ENCODE measurements at places on chromosomes 7 and 10.
A peak's percentile ranks its signal among the peaks of the same experiment; 100 is the strongest.

DNA sequence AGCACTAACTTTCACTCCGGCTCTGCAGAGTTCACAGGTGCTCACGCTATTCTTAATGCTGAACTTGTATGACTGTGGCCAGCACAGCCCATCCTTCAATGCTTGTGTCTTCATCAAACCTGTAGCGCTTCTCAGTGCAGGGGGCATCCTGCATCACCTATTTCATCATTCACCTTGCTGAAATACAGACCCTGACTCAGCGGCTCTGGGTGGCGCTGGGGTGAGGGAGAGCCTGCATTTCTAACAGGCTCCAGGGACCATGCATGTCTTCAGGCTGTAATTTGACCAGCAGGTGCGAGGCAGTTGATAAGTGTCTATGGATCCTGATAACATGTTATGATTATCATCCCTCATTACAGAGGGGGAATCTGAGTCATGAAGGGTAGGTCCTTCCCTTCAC, 89.3 kb downstream of the VOPP1 start:
- DNase-seq, result no peak

GRCh38 chr7:20183086-20183485, 34.1 kb downstream of the MACC1 start:
- DNase-seq, result no peak

GRCh38 chr7:94649450-94649849, 6.5 kb downstream of the SGCE start:
- no peak for DNase-seq

GRCh38 chr7:158386866-158387545, 200.6 kb downstream of the PTPRN2 start:
- no peak for DNase-seq

DNA sequence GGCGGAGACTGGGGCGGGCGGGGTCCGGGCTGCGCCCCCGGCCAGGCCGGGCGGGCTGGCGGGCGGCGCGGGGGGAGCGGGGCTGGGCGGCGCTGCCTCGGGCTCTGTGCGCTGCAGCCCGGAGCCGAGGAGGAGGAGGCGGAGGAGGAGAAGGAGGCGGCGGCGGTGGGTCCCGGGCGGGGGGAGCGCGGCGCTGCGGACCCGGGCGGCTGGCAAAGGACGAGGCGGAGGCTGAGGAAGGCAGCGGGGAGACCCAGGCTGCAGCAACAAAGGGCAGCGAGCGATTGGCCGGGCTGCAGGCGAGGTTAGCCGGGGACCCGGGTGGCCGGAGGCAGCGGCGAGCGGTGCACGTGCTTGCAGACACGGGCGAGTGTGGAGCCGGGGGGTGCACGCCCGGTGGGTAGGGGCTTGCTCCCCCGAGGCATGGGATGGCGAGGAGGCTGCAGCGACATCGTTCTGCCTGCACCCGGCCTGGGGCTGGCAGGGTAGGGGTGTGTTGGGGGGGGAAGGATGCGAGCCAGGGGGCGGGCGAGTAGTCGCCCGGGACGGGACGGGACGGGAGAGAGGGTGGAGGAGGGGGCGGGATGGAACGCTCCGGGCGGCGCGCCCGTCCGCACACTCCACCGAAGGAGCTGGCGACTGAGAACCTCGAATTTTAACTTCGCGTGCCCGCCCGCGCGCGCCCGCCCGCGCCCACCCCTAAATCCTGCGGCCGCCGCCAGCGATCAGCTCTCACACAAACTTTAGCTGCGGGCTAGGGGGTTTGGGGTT, 844 bp upstream of the KAT6B start:
- DNase-seq, result peak; percentile 42

GRCh38 chr7:73966062-73966940, 61.7 kb upstream of the ELN start:
- DNase-seq, result no peak

DNA sequence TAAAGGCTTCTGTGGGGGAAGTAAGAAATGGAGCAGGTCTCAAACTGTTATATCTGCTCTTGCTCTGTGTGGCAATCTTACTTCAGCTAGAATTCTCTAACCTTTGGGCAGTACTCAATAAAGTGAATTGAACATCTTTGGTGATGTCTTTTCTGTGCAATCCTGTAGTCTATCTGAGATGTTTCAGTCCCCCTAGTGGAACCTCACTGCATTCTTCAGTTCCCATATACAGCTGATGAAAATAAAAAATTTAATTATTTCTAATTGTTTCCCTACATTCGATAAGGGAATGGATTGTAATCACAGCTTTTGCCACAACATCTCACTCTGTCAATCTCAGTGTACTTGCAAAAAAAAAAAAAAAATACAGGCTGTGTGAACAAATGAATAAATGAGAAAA, 522.6 kb downstream of the DNAJB9 start:
- DNase-seq, result no peak

- DNase-seq, result no peak
Observed at GRCh38 chr10:121774404-121774803, 153.4 kb downstream of the ATE1 start.

GRCh38 chr7:7772397-7772821, 54.0 kb upstream of the RPA3 start:
- no peak for DNase-seq

GRCh38 chr7:111357691-111358090, 204.6 kb downstream of the IMMP2L start:
- DNase-seq, result no peak

DNA sequence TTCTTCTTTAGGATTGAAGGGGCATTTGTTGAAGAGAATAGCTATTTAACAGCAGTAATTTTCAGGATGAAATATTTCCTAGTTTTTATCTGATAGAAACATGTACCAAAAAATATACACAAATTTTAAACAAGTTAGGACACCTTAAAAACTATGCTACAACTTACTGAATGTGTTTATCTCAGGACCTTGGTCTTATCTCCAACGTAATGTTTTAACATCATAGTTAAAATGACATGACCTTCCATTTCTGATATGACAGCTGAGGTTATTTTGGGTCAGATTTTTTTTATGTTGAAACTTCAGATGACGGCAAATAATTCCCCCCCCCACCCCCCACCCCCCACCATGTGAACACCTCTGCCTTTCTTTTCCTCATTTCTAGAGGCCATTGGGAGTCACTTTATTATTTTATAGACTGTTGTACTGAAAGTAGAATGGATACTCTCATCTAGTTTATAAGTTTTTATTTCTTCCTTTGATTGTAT, 8.0 kb downstream of the MRLN start:
- no peak for DNase-seq

- no peak for DNase-seq
Observed at GRCh38 chr10:59562126-59562525, 147.5 kb downstream of the SLC16A9 start.

- no peak for DNase-seq
Observed at GRCh38 chr10:120989279-120989678, 138.1 kb downstream of the WDR11 start.

DNA sequence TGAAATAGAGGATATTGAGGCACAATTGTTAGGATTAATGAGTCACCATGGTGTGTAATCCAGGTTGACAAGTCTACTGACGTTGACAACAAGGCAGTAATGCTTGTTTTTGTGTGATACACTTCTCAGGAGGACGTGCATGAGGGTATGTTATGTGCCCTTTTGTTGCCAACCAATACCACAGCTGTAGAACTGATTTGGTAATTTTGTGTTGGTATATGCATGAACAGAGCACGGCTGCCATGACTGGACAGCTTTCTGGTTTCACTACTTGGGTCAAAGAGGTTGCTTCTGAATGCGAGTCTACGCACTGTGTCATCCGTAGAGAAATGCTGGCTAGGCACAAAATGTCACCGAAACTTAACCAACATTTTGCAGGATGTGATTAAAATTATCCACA, 32.9 kb downstream of the PHTF2 start:
- no peak for DNase-seq

DNA sequence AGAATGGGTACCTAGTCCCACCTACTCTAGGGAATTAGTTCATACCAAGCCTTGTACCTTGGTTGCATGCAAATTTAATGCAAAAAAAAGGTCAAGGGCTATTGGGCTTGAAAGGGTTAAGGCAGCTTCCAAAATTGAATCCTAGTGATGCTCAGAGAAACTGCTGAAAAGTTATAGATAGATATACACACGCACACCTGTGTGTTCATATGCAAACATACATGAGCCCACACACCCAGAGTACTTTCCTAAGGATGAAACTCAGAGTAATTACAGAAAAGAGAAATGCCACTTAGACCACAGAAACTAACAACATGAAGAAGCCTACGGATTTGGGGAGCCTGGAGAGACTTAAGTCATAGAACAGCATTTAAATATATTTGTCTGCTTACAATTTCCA, 1.5 kb downstream of the SLC25A13 start:
- no peak for DNase-seq

- no peak for DNase-seq
Observed at GRCh38 chr7:73526896-73527821, 5.1 kb upstream of the BAZ1B start.

DNA sequence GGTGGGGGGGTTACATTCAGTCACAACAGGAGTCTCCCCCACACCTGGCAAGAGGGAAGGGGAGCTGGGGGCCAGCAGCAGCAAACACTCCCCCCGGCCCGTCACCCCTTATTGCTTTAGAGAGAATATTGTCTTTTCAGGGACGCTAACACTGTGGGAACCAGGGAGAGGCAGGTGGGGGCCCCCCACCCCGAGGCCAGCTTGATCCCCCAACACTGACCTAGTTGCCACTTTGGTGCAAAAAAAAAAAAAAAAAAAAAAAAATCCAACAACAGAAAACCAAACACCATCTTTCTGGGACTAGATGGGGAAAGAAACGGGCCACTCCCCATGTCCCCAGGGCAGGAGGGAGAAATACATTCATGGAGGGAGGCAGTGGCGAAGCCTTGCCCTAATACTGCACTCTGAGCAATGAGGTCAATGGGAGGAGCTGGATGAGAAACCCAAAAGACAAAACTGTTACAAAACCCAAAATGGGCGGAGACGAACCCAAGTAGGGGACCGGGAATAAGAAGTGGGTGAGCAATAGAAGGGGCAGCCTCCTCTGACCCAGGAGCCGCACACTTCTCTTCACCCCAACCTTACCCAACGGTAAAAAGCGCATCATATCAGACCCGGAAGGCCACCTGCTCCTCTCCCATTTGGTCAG, 6.5 kb downstream of the GNB2 start:
- DNase-seq, result no peak

DNA sequence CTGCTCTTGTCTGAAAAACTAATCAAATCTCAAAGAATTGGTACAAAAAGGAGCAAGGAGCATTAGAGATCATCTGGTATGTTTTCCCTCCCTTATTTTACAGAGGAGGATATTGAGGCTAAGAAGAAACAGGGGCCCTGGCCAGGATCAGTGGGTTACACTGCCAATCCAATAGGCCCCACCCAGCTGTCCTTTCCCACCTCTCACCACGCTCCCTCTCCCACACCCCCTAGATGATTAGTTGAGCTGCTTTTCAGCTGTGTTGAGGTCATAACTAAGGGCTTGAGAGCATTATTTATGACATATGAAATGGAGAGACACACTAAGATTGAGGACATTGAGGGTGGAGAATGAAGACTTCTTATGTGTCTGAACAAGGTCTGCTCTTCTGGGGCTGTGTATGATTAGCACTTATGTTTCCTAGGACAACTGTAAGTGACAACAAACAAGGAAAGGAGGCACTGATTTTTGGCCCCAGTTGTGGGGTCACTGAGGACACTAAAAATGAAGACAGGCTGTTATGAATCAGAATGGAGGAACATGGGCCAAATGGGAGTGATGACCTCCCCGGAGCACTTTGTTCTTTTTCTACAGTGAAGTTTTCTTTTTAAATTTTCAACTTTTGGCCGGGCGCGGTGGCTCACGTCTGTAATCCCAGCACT, 26.5 kb downstream of the VWA2 start:
- no peak for DNase-seq

DNA sequence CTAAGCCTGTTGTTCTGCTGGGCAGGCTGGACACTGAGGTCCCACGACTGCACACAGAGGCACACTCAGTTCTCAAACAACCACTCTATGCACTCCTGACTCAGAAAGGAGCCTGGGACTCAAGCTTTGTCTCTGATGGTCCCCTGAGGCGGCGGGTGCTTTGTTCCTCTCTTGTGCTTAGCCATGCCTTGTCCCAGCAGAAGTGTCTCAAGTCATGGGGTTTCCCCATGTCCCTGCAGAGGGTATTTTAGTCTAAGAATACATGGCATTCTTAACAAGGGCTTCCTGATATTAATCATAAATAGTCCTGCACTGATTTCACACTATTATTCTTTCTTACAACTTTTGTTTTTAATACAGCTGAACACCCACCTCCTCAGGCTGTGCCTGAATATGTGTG, 72.5 kb downstream of the CXCL12 start:
- no peak for DNase-seq

DNA sequence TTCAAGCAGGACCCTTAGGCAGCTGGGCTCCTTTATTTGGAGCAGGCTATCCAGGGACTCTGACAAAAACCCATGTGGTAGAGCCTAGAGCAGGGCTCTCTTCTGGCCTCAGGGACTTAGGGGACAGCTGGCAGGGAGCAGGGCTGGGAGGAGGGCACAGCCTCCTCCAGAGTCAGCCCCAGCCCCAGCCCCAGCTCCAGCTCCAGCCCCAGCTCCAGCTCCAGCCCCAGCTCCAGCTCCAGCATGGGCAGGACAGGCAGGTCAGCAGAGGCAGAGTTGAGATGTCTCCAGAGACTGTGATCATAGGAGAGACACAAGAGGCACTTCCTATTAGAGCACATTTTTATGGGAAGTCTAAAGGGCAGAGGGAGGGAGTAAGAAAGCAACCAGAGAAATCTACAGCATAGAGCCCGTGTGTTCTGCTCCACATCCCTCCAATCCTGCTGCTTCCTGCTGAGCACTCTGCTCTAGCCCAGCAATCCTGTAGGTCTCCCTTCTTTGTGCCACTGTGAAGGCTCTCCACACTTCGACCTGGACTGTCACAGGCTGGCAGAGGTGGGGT, 13.3 kb upstream of the C10orf53 start:
- no peak for DNase-seq

- DNase-seq, result no peak
Observed at GRCh38 chr10:1451362-1451888, 285.9 kb downstream of the ADARB2 start.

GRCh38 chr7:90345595-90346335, 751 bp upstream of the GTPBP10 start:
- no peak for DNase-seq

GRCh38 chr10:133143200-133143533, 16.9 kb upstream of the KNDC1 start:
- DNase-seq, result no peak

DNA sequence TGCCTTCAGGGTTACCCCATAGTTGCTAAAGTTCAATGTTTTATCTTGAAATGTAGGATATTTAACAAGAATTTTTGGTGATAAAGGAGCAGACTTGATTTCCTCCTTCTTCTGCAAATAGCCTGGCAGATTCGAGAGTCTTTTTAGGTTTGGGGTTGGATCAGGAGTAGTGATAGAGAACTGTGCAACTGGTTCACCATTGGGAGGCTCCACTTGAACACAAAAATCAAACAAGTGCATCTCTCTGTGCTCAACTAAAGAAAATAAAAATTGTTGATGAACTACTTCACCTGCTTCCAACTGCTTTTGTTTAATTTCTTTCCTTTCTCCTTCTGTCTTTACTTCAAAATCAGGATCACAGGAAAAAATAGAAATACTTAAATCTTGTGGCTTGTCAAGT, 58.5 kb downstream of the MACC1 start:
- DNase-seq, result no peak
